ENCODE measurements at places on chromosomes 7 and 10.
A peak's percentile ranks its signal among the peaks of the same experiment; 100 is the strongest.

- no peak for DNase-seq
Observed at GRCh38 chr7:116142850-116143249, 67.5 kb upstream of the TES start.

DNA sequence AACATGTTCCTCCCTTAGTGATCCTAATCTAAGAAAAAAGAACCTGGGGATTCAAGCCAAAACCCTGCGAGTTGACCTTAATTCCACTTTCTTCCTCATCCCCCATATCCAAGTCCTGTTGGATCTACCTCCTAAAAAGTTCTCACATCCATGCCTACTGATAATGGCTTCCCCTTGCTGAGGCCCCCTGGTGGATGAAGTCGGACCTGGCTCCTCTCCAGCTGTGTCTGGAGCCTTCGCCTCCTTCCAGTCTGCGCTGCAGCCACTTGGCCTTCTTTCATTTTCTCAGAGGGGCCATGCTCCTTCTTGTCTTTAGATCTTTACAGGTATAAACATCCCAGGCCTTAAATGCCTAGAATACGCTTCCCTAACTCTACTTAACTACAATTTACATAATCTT is 8.1 kb downstream of the PDE1C start:
- peak; percentile 67 for DNase-seq

DNA sequence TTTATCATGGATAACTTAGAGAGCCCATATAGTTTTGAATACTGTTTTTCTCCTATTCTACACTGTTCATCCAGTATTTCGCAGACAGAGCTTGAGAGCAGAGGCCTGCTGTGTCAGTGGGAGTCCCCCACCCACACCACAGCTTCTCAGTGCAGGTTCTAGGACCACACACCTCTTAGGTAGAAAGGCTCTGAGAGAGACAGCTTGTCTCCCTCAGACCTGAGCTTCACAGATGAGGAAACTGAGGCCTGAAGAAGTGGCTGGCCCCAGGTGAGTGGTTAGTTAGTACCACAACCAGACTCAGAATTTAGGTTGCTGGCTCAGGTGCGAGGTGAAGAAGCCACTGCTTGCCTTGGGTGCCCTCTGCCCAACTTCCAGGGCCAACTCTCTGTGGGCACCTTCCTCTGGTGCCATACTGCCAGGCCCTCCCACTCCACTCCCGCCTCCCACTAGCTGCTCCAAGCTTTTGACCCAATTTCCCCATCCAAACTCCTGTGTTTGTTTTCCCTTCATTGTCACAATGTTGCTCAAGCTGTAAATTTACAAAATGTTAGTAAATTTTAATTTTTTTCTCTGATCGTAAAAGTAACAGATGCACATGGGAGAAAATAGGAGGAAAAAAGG is 7.6 kb upstream of the HILPDA start:
- no peak for DNase-seq

DNA sequence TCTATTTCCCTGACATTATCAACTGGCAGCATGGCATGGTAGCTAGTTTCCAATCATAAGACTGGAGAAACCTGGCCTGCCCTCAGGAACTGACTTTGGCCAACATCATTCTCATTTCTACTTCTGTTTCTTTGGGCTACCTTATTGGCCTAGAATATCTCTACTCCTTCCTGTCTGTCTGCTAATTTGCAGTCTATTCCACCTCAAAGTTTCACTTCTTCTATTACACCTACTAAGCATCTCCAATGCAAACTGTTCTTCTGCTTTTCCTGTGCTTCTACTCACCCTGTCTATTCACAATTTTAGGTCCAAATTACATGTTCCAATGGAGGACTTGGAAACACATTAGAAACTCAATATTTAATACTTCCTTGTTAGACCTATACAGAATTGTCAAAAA is 65.6 kb downstream of the ZNF503 start:
- no peak for DNase-seq

- no peak for DNase-seq
Observed at GRCh38 chr10:89007129-89007893, 16.7 kb downstream of the FAS start.

DNA sequence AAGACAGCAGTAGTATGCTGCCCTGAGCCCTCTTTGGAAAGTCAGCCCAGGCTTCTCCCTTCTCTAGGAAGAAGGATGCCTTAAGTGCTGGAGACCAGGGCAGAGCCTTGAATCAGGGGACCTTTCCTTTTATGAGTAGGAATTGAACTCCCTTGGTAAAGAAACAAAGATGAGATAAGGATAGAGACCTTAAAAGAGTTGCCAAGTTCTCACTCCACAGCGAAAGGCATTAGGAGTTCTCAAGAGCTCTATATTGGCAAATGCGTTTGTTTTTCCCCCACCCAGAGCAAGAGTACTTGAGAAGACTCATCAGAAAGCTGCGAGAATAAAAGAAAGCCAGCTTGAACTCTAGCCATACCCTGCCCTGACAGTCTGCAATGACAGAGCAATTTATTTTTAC is 72.9 kb upstream of the OGDHL start:
- no peak for DNase-seq

- no peak for DNase-seq
Observed at GRCh38 chr10:122519144-122519543, 41.4 kb upstream of the DMBT1 start.

GRCh38 chr10:7385114-7385513 is 25.7 kb downstream of the SFMBT2 start:
- no peak for DNase-seq

DNA sequence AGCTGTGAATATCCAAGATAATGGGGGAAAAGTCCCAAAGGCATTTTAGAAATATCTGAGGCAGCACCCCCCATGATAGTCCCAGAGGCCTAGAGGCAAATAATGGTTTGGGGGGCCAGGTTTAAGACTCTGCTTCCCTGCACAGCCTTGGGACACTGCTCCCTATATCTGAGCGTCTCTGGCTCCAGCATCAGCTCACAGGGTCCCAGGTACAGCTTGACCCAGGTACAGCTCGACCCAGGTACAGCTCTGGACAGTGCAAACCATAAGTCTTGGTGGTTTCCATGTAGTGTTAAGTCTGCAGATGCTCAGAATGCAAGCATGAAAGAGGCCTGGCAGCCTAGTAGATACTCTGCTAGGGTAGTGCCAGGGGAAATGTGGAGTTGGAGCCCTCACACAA is 47.0 kb upstream of the VWDE start:
- DNase-seq = no peak

GRCh38 chr10:70309661-70310060 is 25.9 kb upstream of the NPFFR1 start:
- no peak for DNase-seq

- no peak for DNase-seq
Observed at GRCh38 chr7:69880840-69881239, 282.6 kb downstream of the AUTS2 start.

DNA sequence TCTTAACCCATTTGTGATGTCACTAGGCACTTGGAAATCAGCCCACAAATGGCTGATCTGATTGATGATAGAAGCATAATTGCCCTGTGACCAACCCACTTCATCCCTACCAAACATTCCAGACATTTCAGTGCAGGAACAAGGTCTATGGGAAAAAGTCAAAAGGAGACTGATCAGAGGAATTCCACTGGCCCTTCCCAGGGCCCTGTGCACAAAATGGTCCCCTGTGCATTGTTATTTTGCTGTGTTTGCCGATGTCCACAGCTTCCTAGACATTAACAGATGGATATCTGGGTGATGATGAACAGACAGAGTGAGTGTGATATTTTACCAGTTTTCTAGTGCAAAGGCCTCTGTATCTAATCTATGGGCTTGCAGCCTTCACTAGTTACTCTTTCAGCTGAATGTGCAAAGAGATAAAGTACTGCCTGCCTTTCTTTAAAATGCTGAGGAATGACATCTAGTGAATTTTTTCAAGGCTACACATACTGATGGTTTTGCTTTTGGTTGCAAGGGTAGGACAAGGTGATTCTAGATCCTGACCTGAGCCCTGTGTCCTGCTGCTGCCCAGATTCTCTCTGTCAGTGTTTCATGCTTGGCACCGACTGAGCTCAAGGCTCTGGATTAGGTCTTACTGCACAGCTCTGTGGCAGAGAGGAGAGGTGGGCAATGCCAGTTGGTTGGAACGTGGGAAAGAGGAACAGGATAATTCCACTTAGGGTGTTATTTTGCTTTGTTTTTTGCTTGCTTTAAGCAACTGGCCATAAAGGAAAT is 55.4 kb downstream of the CALD1 start:
- no peak for DNase-seq

DNA sequence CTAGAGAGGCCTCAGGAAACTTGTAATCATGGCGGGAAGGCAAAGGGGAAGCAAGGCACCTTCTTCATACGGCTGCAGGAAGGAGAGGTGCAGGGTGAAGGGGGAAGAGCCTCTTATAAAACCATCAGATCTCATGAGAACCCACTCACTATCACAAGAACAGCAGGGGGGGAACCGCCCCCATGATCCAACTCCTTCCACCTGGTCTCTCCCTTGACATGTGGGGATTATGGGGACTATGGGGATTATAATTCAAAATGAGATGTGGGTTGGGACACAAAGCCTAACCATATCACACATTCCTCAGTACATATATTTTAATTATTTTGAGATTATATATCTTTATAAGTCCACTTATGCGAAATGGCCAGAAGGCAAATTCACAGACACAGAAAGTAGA is 8.9 kb downstream of the HK1 start:
- DNase-seq = no peak

GRCh38 chr10:65377687-65378086 is 1548.1 kb upstream of the LRRTM3 start:
- no peak for DNase-seq

GRCh38 chr7:50836646-50837045 is 54.0 kb upstream of the GRB10 start:
- no peak for DNase-seq

- DNase-seq = no peak
Observed at GRCh38 chr7:96778263-96778662, 68.6 kb upstream of the SEM1 start.

Measured in MG63 (cell line).